Retinal pigment epithelial cell (primary cell): ENCODE measurements at places on chromosomes 3 and 15.

GRCh38 chr3:58414538-58415197 lies 19.0 kb downstream of the PDHB start:
- DNase-seq = no peak

GRCh38 chr3:133745981-133746711 lies at the start of gene TF:
TF (plus strand) TSS chr3:133746393; CDS start chr3:133746441, 48 bp downstream.
- DNase-seq = no peak

DNA sequence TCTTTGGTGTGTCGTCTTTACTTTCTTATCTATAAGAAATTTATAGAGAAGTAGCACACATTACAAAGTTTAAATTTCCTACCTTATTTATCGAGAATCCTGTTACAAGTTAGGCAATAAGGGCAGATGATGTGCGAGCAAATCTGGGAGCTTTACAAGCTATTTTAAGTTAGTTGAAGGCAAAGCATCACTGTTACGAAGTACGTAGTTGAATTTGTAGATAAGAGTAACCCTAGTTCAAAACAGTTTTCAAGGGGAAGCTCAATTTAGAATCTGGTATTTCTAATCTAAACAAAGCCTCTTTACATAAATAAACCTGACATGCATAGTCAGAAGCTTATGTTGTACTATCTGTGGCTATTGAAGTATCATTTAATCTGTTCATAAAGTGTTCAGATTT lies 8.4 kb downstream of the KBTBD8 start:
- DNase-seq = no peak

DNA sequence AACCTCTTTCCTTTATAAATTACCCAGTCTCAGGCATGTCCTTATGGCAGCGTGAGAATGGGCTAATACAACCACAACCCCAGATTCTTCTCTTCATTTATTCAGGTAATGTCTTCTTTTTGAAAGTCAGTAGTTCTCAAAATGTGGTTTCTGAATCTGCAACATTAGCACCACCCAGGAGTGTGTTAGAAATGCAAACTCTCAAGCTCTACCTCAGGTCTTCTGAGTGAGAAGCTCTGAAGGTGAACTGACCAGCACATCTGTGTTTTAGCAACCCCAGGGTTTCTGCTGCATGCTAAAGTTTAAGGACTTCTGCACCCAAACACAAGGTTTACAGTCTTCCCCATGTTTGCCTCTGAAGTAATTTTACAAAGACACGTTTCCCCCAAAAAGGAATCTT lies 22.3 kb upstream of the TRIM59 start:
- DNase-seq = no peak

DNA sequence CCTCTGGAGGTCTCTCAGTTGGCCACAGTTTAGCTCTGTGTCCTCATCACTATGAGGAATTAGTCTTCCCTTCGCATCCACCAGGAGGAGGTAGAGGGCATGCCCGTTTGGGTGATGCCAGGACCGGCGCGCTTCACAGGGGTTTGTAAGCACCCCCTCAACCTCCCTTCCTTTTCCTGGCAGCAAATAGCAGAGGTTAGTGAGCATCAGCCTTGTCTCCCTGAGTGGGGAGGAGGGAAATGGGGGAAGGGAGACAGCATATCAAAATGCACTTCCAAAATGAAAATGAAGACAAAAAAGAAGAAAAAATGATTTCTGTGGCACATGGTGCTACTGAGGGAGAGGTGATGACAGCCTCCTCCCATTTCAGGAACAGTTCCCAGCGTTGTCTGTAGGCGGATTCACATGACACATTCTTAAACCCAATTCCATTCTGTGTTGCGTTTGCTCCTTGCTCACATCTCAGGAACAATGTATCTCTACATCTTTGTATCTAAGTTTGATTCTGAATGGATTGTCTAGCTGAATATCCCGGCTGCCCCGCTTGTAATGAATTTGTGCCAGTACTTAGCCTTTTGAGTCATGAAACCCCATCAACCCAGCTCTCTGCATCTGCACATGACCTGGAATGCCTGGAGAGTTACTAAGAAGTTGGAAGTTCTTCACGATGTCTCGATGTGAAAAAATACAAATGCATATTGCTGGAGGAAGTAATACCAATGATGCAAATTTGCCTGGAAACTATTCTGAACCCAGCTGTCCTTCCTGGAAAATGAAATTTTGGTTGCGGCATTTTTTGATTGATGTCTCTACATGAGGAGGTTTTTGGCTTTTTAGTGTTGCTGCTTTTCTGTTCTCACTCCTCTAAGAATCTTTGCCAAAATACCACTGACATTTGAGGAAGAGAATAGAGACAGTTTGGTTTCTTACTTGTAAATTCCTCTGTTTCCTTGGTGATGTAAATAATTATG lies 45.2 kb downstream of the TYRO3 start:
- DNase-seq = peak; percentile 45

GRCh38 chr3:161745741-161746140 lies 249.1 kb downstream of the OTOL1 start:
- DNase-seq = no peak

- DNase-seq = no peak
These were observed 112.8 kb upstream of the BCL6 start for GRCh38 chr3:187858041-187858440.

GRCh38 chr3:193520738-193521137 lies 34.0 kb downstream of the ATP13A4 start:
- no peak for DNase-seq

- no peak for DNase-seq
These were observed 470.6 kb upstream of the BCHE start for GRCh38 chr3:166307756-166308350.

DNA sequence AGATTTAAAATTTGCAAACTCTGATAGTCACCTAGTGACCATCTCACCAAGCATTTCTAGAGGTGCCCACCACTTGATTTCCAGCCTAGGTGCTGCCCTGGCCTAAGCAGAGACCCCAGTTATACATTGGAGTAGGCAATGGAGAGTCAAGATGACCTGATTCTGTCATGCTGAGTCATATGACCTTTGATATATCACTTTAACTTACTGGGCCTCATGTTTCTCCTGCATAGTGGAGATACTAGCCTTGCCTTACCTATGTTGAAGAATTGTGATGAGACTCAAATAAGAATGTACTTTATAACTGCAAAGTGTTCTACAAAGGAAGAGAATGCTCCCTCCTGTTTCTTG lies 75.5 kb upstream of the XCR1 start:
- no peak for DNase-seq

DNA sequence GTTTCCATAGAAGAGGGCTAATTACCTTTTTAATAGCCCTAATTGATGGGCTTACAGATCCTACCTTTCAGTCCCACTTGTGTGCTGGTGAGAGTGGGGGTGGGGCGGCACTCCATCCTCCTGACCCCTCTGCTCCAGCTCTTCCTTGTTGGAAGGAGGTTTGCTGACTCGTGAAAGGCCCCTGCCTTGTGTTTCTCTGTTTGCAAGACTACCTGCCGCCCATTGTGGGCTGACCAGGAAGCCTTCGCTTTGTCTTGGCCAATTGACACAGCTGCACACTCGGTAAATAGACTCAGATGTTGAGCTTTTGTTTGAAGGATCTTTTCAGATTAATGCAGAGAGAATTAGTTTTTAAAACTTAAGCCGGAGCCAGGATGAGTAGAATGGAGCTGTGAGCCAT lies 197.3 kb upstream of the HES1 start:
- DNase-seq = no peak

DNA sequence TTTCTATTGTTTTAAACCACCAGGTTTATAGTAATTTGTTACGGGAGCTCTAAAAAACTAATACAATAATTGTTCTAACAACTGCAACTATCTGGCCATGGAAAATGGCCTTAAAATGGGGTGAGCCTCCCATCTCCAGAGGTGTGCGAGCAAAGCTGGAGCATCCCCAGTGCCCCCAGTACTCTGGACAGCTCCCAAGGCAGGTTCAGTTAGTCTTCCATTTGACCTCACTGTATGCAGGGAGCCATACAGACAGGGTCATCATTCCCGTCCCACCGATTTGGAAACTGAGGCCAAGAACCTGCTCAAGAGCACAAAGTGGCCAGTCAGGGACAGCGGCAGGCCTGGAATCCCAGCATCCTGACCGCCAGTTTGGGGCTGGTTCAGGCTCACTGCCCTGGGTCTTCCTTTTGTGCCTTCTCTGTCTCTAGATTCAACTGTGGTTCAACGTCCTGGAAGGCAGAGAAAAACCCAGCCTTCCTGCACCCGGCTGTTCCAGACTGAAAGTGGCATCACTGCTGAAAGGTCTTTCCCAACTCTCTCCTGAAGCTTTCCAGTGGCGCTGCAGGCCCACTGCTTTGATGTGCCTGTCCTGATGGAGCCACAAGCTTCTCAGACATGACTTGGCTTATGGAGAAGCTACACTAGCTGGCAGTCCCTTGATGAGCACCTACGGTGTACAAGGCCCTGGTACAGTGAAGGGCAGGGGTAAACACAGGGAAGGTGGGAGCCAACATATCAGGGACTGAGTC lies 76.6 kb upstream of the LINGO1 start:
- no peak for DNase-seq
